ENCODE measurements at places on chromosomes 11 and 22.

- DNase-seq: no peak
These were observed 459.9 kb upstream of the CADM1 start for GRCh38 chr11:115964091-115964490.

DNA sequence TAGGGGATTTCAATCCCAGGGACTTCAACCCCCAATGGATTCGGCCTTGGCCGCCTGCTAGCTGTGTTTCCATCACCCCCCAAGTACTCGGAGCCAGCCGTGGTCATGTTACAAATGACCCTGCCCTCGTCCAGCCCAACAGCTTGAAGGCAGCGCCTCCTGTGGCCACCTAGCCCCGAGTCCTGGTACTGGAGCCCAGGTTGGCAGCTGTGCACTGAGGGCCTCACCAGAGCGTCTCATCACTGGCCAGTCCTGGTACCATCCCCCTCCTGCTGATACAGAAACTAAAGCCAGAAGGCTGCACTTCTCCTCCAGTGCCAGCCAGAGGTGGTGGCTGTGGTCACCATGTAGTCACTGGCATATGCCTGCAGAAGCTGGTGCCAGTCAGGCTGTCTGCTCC, 44.9 kb upstream of the FADD start:
- peak; percentile 6 for DNase-seq

GRCh38 chr11:115919341-115920091, 415.3 kb upstream of the CADM1 start:
- no peak for DNase-seq

GRCh38 chr11:65487467-65488272, 11.2 kb upstream of the MALAT1 start:
- peak; percentile 100 for DNase-seq

GRCh38 chr11:36034551-36035331, 90.9 kb downstream of the LDLRAD3 start:
- peak; percentile 86 for DNase-seq

- no peak for DNase-seq
These were observed 14.8 kb downstream of the ARFGAP2 start for GRCh38 chr11:47161890-47162289.

GRCh38 chr11:67504950-67505581, at the start of gene PITPNM1:
PITPNM1 (minus strand) TSS chr11:67505363; CDS start chr11:67504180, 1,183 bp downstream.
- peak; percentile 25 for DNase-seq

- peak; percentile 99 for DNase-seq
These were observed 19.7 kb downstream of the RAB30 start for GRCh38 chr11:83051760-83052671.

- peak; percentile 97 for DNase-seq
These were observed 3.6 kb downstream of the SHISAL1 start for GRCh38 chr22:44309137-44309536.

DNA sequence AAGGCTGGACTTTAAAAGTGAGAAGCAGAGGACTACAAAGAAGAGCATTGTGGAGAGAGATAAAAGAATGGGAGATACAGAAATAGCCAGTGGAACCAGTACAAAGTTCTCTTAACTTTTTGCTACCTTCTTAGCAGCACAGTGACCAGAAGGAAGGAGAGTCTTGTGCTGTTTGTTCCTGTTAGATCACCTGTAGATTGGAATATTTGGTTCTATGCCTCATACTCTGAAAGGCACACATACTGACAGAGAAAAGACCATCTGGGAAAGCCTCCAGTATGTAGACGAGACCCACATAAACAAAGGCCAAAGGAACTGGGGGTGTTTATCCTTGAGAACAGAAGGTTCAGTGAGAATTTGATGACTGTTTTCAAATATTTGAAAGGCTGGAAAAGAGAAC, 18.7 kb downstream of the RNF141 start:
- no peak for DNase-seq

- DNase-seq: no peak
These were observed 13.5 kb downstream of the SGSM1 start for GRCh38 chr22:24819487-24819886.

GRCh38 chr11:115497303-115497702, 6.9 kb downstream of the CADM1 start:
- DNase-seq: no peak

DNA sequence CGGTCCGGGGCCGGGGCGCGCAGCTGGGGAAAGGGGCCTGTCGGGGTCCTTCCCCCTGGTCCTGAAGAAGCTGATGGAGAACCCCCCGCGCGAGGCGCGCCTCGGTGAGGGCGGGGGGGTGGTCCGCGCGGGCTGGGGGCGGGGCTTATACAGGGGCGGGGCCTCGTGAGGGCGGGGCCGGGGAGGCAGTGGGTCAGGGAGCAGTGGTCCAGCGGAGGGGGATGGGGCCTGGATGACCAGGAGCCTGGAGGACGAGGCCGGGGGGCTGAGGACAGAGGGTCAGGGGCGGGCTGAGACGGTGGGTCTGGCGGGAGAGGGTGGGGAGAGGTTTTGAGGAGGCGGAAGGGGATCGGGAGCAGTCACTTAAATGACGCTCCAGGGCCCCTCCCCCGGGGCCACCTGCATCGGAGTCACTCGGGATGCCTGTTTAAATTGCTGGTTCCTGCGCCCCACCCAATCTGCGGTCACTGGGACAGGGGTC, 396 bp downstream of the TEF start:
- peak; percentile 51 for DNase-seq

GRCh38 chr11:126597041-126597440, 241.6 kb downstream of the ST3GAL4 start:
- no peak for DNase-seq

GRCh38 chr11:85922367-85922766, 67.2 kb downstream of the CCDC83 start:
- no peak for DNase-seq

DNA sequence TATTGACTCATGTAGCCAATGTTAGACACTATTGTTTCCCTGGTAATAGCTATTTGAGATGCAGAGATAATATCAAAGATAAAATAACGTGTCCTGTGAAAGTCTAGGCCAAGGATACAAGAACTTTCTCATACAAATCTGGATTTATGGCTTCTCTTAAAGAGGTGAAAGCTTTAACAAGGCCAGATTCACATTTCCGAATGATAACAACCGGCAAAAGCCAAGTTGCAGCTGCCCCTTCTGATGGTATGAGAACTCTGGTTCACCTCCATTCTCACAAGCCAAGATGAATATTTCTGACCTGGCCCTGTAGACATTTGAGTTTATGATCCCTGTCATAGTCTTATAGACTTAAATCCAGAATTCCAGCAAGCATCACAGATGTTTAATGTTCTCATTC, 230.4 kb upstream of the ZC3H12C start:
- DNase-seq: peak; percentile 21

DNA sequence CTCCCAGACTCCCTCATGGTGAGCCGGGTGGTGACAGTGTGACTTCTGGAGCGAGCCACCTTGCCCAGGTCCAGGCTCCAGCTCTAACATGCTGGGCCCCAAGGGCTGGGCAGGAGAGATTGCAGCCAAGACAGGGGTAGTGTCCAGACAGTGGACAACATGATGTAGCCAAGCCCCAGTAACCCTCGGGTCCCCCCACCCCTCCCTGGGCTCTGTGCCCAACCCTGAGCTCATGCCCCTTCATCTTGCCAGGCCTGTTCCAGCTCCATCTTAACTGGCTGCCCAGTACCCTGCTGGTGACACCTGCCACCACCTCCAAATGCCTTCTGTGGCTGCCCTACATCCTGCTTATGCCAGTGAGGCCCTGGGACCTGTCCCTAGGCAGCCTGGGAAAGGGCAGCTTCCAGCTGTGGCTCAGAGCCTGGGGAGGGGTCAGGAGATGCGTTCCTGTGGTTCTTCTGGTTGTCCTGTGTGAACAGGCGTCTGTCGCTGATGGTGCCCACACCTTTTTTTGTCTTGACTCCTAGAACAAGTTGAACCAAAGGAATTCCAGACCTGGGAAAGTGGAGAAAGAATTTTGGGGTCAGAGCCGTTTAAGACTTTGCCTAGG, 12.5 kb upstream of the SYT12 start:
- no peak for DNase-seq
